NCI-H226 (cell line): ENCODE measurements at places on chromosomes 2 and 18.

DNA sequence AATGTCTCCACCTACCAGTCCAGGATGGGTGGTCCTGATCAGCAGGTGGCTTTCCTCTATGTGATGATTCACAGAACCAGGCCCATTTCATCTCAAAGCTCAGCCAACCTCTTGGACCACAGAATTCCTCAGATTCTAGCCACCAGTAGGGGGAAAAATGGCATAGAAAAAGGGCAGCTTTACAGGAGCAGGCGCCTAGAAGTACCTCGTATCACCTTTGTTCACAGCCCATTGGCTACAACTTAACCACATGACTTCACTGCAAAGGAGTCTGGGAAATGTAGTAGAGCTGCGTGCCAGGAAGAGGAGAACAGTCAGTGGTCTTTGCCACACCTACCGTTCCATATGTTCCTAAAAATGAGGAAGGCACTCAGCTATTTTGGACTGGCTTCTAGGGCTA is 62.8 kb upstream of the DTNA start:
- DNase-seq = no peak

GRCh38 chr2:112768432-112768831 is 4.0 kb upstream of the CKAP2L start:
- DNase-seq = no peak

GRCh38 chr2:109157563-109158105 is 28.6 kb downstream of the SH3RF3 start:
- no peak for DNase-seq

DNA sequence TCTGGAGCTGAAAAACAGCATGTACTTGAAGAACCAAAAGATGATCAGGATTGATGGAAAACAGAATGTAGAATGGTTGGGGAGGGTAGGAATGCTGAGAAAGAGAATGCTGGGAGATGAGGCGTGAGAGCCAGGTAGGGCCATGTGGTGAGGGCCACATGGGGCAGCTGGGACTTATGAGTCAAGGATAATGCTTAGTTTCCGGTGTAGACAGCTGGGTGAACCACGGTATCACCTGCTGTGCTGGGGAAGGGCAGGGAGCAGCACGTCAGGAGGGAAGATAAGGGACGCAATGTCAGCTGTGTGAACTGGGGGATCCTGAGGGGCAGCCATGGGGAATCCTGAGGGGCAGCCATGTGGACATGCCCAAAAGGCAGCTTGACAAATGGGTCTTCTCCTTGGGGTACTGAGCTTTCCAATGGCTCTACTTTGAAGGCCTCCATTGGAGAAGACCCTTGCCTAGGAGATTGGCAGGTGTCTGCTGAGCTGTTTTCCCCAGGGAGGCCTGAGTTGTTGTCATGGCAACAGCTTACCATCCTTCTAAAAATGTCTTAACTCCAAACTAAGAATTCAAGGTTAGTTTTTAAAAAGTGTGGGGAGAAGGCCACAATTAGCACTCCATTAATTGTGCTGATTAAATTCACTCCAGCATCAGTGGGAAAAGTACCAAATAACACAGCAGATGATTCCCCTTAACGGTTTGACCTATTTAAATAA is 51.1 kb downstream of the MTHFD2 start:
- DNase-seq = no peak

GRCh38 chr2:103145739-103146138 is 383.9 kb downstream of the TMEM182 start:
- DNase-seq = no peak

GRCh38 chr2:109196081-109196875 is 67.3 kb downstream of the SH3RF3 start:
- DNase-seq = no peak

DNA sequence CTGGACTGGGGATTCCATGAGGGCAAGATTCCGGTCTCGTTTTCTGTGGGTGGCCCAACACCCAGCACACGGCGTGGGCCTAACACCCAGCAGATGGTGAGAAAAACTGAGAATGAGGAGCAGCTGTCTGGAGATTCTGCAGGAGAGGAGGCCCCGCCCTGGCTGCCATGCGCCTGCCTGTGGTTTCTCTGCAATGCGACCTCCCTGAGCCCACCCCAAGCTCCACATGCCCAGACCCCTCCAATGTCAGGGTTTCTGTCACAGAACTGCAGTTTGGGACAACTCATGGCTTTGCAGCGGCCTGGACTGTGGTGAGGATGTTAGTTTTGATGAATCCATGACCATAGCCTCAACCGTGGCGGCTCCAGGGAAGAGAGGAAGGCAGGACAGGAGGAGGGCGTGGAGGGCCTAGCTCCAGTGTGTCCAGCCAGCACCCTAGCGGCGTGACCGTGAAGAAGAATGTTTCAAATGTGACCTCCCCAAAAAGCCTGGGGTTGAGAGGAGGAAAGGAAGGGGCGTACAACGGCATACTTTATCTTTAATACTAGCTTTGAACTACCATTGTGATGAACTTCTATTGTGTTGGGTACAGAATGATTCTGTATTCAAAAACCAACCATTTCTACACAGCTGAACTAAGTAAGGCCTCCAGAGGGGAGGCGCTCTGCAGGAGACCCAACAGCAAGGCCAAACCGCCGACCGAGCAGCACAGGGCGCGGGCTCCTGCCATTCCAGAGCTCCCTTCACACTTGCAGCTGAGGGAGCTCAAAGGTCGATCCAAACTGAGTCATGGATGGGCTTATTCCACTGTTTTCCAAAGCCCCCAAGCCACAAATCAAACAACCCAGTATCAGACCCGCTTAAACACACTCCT is 3.4 kb downstream of the PXDN start:
- DNase-seq = no peak
